ENCODE measurements at places on chromosomes 11 and 22.

GRCh38 chr11:86341382-86341781 is 33.3 kb upstream of the CCDC81 start:
- no peak for DNase-seq

DNA sequence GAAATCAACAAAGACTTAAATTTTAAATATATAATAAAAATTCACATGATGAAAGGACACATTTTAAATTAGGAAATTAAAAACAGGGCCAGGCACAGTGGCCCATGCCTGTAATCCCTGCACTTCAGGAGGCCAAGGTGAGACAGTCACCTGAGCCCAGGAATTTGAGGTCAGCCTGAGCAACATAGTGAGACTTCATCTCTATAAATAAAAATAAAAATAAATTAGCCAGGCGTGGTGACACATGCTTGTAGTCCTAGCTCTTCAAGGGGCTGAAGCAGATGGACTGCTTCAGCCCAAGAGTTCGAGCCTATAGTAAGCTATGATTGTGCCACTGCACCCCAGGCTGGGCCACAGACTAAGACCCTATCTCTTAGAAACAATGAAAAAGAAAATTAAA is 29.3 kb downstream of the RRAS2 start:
- DNase-seq, result no peak

DNA sequence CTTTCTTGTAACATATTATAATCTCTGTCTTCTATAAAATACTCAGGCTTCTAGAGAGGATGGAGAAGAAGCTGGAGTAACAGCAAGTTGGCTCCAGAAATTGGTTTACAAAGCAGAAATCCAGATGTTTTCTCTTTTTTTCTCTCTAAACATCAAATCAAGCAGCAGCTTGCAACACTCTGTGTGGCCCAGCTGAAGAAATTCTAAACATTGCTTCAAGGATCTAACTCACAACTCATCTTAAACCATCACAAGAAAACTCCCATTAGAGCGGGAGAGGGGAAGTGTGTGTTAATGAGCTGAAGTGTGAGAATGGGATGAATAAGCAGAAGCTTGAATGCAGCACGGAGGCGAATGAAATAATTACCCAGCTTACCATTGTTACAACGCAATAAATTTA is 146.5 kb downstream of the OPCML start:
- DNase-seq, result no peak

GRCh38 chr11:10076458-10077141 is 217.4 kb downstream of the SBF2 start:
- no peak for DNase-seq

DNA sequence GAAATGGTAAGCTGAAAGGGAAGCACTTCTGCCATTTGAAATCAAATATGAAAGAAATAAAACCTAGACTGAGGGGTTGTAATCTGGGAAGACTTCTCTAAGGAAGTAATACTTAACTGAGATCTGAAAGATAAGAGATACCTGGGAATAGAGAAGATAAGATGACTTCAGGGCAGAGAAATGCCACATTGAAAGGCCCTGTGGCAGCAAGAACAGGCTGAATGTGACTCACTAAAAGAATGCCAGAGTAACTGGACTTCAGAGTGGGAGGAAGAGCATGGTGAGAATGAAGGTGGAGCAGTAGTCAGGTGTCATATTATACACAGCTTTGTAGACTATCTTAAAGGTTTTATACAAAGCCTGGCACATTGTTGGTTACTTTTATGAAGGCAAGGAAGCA is 17.6 kb downstream of the CALCA start:
- DNase-seq, result no peak

DNA sequence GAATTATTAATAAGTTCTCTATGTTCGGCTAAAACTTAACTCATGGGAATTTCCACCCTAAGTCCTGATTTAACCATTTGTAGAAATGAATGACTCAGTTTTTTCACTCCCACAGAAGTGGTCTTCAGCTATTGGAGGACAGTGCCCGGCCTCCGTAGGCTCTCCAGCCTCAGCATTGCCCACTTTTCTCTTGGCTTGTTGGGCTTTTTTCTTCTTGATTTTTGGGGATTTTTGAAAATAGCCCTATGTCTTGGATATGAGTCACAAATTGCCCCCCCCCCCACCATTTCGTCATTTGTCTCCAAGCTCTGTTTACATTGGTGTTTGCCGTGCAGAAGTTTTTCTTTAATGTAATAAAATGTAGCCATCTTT is 66.7 kb downstream of the PACS1 start:
- no peak for DNase-seq

GRCh38 chr11:31127290-31127689 is 242.2 kb downstream of the DCDC1 start:
- no peak for DNase-seq

DNA sequence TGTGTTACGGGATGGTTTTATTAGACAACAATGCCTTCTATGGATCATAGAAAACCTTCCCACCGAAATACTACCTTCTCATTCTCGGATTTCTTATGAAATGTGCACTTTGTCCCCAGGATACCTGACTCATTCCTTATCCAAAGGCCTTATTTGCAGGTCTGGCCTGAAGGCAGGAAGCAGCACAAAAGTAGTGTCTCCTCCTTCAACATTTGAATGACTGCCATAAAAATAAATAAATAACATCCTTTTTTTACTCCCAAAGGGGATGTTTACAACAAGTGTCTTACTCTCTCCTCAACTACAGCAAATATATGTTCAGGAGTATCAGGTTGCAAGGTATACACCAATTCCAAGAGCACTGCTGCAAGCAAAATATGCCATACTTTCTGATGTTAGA is 41.6 kb upstream of the PAK1 start:
- no peak for DNase-seq
